ENCODE measurements at places on chromosomes 3 and 15.
A peak's percentile ranks its signal among the peaks of the same experiment; 100 is the strongest.

DNA sequence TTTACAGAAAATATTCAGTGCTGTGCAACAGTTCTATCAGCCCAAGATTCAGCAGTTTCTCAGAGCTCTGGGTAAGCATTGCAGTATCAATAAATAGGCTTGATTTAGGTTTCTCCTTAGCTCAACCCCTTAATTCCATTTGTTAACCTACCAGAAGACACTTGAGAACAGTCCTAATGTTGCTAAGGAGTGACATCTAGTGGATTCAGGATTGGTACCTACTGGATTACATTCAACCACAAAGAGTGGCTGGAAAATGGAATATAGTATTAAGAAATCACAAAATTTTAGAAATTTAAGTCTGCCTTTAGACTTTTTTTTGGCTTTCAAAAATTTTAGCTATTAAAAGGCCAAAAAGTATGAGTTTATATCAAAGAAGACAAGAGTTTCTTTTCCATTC is 34.7 kb downstream of the POLG start:
- no peak for DNase-seq

DNA sequence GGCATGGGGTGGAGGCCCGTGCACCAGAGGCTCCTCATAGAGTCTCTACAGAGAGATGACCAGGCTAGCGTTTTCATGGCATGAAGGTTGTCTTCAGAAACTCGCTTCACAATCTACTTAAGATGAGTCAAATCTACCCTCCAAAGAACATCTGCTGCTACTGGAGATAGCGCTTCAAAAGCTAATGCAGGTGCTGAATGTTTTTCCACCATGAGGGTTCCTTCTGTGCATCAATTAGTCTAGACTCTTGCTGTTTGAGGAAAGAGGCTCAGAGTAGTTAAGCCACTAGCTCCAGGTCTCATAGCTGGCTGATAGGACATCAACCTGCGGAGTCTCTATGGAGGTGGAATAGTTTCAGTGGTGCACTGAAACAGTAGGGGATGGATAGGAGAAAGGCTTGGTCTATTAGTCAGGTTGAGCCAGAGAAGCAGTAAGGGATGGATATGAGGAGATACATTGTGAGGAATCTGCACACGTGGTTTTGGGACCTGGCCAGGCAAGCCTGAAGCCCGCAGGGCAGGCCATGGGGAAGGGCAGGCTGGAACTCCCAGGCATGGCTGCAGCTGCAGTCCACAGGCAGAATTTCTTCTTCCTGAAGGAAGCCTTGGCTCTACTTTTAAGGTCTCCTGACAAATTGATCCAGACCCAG is 117.5 kb downstream of the APBA2 start:
- no peak for DNase-seq

DNA sequence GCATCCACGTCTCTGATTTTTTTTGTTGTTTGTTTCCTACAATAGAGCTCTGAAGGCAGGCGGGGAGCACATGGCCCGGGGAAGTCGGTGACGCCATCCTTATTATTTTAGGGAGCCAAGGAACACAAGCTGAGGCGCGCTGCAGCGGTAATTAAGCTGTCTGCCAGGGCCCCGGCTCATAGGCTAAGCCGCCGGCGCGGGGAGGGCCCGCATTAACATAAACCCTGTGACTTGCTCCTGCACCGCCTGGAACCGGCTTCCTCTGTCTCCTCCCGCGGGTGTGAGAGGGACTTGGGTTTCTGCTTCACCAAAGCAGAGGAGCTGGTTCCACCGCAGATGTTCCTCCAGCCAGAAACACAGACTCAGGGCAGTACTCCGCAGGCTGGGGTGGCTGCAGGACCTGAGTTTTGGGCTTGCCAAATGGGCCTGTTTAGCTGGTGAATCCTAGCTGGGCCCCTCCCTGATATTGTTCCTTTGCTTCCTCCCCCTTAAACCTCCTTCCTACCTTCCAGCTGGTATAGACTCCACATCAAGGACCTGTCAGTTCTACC is 25.3 kb downstream of the ANP32A start:
- peak; percentile 75 for DNase-seq

DNA sequence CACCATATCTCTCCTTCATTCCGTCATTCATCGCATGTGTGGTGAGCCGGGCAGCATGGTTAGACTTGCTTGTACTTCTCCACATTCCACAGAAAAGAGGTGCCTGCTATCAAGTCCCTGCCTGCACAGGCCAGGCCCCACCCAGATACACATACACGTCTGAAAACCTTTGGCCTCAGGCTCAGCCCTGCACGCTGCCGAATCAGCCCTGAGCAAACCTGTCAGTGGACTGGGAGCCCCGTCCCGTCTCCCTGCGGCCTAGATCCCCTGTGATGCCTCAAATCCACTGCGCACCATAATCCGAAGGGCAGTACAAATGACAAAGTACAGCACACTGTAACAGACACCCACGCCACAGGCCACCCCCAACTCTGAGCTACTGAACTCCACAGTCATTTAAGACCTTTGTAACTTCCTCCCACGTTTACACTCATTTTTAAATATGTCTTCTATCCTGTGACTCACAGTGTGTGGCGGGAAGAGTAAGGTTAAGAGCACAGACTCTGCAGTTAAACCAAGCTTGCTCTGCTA is 67.1 kb downstream of the MB21D2 start:
- no peak for DNase-seq

- peak; percentile 68 for DNase-seq
Measured at GRCh38 chr3:57783186-57784088, 27.3 kb downstream of the SLMAP start.

DNA sequence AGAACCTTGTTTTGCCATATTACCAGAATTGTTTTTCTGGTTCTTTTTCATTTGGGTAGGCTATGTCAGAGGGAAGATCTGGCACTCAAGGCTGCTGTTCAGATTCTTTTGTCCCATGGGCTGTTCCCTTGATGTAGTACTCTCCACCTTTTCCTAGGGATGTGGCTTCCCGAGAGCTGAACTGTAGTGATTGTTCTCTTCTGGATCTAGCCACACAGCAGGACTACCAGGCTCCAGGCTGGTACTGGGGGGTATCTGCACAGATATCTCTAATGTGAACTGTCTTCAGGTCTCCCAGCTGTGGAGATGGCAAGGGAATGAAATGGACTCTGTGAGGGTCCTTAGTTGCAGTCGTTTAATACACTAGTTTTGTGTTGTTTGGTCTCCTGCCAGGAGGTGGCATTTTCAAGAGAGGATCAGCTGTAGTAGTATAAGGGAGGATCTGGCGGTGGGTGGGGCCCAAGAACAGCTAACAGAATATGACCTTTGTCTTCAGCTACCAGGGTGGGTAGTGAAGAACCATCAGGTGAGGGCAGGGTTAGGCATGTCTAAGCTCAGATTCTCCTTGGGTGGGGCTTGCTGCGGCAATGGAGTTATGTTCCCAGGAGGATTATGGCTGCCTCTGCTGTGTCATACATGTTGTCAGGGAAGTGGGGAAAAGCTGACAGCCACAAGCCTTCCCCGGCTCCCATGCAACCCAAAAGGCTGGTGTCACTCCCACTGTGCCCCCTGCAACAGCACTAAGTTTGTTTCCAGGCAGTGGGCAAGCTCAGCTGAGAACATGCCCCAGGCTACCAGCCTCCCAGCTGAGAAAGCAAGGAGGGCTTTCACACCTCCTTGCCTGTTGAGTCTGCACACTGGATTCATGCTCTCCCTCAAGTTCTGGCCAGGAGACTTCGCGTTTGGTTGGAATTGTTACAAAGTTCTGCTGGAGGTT is 252.5 kb downstream of the ISL2 start:
- DNase-seq, result no peak
